Sigmoid colon (tissue), 7 donors: ENCODE measurements at places on chromosomes 4 and X. TPM values are rescaled to one million over a fixed set of nuclear protein-coding genes. Genes with fewer than 3 reads are reported as not detected.

- no peak for DNase-seq
Observed at GRCh38 chr4:52813546-52813945, 48.6 kb upstream of the RASL11B start.

GRCh38 chr4:167831855-167832254, 260.5 kb upstream of the ANXA10 start:
- DNase-seq, result no peak

GRCh38 chr4:75715105-75715799, 9.1 kb upstream of the USO1 start:
- DNase-seq, result no peak

DNA sequence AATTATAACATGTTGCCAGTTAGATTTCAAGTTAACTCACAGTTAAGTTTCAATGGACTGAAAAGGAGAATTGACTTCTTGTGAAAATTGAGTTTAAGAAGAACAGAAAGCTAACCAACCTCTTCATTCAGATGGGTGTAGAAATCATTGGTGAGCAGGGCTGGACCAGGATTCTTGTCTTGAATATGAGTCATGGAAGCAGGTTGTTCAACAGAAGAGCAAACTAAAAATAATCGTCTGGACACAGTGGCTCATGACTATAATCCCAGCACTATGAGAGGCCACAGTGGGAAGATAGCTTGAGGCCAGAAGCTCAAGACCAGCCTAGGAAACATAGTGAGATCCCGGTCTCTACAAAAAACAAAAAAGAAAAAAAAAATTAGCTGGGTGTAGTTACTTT, 98.2 kb downstream of the ARSJ start:
- no peak for DNase-seq

- no peak for DNase-seq
Observed at GRCh38 chr4:24337451-24338190, 246.7 kb downstream of the DHX15 start.

DNA sequence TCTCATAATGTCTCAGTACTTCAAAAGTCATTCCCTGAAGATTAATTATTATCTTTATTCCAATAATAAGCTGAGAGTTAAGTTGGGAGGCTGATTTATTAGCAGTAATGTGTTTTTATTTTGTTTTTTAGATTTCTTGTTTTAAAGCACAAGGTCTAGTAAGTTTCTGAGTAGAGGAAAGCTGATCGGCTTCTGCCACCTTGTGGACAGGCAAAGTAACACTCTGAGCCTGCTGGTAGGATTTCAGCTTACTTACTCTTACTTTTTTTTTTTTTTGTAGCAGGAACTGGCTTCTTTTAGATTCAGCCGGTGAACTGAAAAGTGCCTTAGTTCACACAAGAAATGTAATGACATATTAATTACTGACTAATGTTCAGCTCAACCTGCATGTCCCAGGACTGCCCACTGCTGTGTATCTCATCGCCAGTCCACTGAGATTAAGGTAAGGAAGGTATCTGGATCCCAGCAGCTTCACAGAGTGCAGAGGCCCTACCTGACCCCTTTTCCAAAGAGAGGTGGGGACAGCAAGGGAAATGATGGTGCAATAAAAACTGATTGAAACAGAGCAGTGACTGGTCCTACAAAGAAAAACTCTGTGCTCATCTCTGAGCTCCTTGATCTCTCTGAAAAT, 126.5 kb downstream of the ADGRA3 start:
- no peak for DNase-seq

- no peak for DNase-seq
Observed at GRCh38 chr4:85376285-85376684, 98.7 kb upstream of the ARHGAP24 start.

- no peak for DNase-seq
Observed at GRCh38 chr4:27154706-27155105, 294.1 kb downstream of the STIM2 start.

DNA sequence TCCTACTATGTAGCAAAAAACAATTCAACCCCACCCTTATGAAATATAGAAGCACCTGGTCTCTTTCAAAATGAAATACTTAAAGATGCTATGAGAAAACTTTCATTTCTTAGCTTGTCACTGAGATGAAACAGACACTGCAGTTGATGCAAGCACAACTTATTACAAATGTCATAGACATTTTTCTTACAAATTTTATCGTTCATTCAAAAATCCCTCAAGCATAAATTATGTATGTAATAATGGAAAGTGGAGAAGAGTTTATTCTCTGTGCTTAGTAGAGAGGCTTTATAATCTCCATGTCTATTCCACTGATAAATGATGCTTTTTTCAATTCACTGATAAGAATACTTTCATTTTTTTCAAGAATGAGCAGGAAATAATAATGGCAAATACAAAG, 1943.9 kb upstream of the IGFBP7 start:
- no peak for DNase-seq

- no peak for DNase-seq
Observed at GRCh38 chrX:72352786-72353185, 47.1 kb upstream of the CITED1 start.

DNA sequence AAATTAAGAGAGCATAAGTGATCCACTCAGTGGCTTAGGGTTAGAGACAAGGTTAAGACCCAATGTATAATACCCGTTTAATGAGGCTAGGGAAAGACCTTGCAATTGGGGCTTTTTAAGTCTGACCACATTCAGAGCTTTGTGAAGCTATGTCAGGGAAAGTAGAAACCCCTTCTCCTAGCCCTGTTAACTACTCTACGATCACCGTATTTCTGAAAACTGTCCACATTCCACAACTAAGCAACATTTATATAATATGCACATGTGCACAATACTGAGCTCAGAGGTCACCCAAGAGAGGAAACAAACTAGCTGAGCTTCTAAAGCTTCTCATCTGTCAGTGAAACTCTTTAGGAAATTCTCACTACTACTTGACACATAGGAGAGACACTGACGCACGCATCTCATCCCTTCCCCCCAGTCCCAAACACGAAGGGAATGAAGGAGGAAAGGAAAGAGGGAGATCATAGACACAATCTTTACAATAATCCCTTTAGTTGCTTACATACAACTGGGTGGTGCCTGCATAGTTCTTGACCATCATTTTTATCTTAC, 56.2 kb downstream of the METTL14 start:
- no peak for DNase-seq

GRCh38 chr4:56752985-56753384, 68.5 kb downstream of the SPINK2 start:
- no peak for DNase-seq

DNA sequence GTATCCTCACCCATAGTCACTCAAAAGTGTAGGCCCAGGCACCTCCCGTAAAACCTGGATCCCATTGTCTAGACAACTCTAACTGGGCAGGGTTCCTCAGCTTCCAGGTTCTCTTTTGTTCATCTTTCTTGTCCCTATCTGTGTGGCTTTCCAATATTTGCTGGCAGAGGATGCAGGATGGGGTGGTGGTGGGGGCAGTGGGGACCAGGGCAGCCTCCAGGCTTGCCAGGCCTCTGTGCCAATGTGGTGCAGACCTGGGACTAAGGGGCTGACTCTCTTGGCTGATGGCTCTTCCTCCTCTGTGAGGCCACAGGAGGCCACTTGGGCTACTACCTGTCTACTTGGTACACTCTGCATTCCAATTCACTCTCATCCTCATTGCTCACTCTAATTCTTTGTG, 76.4 kb downstream of the NBDY start:
- DNase-seq, result no peak

GRCh38 chrX:14899607-14900006, 26.4 kb downstream of the MOSPD2 start:
- DNase-seq, result no peak

DNA sequence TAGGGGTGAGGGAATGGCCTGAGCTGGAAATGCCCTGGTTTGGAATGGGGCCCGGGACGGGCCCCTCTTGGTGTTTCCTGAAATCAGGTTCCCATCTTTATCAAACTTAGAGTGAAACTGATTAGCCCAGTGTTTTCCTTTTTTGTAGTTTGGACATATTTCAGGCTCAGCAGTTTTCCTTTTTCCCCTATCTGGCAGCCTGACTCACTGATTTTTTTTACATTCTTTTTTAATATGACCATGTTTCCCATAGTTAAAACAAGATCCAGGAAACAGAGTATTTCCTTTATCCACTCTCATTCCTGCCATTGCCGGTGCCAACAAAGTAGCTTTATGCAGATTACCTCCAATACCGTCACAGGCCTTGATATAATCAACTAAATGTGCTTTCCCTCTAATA, 20.5 kb upstream of the C4orf17 start:
- no peak for DNase-seq

DNA sequence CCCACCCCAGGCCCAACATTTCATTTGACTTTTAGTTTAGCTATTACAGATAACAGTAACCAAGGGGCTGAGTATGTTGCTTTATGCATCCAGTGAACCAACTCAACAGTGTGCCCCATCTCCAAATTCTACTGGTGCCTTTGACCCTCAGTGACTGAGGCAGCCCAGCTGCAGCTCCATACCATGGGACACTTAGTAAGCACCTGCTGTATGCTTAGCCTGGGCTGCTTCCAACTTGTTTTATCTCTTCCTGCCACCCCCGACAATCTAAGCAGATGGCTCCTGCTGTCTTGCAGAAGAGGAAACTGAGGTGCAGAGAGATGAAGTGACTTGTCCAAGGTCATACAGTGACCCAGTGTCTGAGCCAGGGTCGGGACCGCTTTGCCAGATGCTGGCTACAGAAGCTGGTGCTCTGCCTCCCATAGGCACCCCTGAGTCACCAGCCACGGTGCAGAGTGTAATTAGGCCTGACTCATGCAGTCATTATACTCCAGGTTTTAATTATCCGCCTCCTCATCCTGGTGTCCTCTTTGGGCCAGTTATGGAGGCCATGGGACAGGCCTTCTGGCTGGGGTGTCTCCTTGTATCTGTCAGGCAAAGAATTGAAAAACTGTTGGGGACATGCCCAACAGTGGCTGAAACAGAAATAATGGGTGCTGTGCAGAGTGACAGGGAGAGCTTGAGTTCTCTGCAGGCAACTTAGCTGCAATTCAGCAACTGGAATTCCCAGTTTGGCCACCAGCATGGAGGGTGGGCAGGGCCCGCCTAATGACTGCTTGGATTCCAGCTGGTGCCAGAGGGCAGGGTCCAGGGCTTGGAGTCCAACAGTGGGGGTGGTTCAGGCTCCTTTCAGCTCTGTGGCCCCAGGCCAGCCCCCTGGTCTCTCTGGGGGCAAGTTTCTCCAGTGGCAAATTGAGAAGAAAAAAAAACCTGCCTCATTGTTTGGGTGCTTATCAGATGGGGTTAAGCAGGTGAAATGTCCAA, 8.2 kb upstream of the GPR78 start:
- DNase-seq, result no peak

GRCh38 chrX:66163447-66163846, 600 bp upstream of the HEPH start:
- no peak for DNase-seq

DNA sequence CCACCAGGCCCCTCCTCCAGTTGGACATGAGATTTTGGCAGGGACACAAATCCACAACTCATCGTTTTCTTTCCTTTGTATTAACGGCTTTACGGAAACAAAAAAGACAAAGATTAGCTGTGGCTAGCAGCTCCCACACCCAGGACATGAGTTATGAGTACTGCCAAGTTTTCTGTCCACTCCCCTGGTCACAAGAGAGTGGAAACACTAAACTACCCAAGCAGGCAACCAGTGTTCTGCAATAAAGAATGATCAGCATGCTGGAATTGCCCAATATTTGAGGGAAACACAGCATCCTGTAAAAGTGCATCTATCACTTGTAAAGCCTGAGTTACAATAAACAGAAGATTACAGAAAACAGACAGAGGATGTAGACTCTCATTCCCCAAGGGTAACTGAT, 358.4 kb downstream of the NLGN4X start:
- DNase-seq, result no peak

DNA sequence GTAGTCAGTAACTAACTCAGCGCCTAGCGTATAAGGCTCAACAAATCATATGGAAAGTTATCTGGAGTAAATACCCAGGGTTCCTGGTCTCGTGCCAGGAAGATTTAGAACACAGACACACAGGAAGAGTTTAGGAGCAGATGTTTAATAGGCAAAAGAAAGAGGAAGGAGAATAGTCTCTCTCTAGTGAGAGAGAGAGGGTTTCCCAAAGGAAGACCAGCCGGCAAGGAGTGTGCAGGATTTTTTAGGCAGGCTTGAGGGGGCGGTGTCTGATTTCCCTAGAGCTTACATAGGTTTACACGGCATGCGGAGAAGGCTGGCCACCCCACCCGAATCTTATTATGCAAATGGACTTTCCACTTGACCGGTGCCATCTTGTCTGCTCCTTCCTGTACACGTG, 284.0 kb upstream of the FRG1 start:
- no peak for DNase-seq

GRCh38 chr4:67892253-67892652, 8.5 kb upstream of the TMPRSS11D start:
- DNase-seq, result no peak

The SPOCK3 gene
- polyA plus RNA-seq, result 0.39 TPM

The PDZD4 gene
- polyA plus RNA-seq, result 0.46 TPM

The SSX2B gene
- polyA plus RNA-seq, result not detected

The EDA2R gene
- polyA plus RNA-seq, result not detected

The RHOXF2B gene
- polyA plus RNA-seq, result not detected

The COMMD8 gene
- polyA plus RNA-seq, result 21.9 TPM

The MAGEC3 gene
- not detected for polyA plus RNA-seq

The CSN1S1 gene
- polyA plus RNA-seq, result 0.20 TPM

The CFP gene
- polyA plus RNA-seq, result 4.4 TPM

The GYPA gene
- not detected for polyA plus RNA-seq

The PLXNB3 gene
- not detected for polyA plus RNA-seq

The SYN1 gene
- 0.46 TPM for polyA plus RNA-seq

The CAPN6 gene
- polyA plus RNA-seq, result 0.92 TPM

The UNC5C gene
- 1.4 TPM for polyA plus RNA-seq
